Left renal cortex interstitium (tissue), 4 donors: ENCODE measurements at places on chromosomes 13 and 19. TPM values are rescaled to one million over a fixed set of nuclear protein-coding genes. Genes with fewer than 3 reads are reported as not detected.

GADD45GIP1 gene
- 29.9 TPM for polyA plus RNA-seq

DNA sequence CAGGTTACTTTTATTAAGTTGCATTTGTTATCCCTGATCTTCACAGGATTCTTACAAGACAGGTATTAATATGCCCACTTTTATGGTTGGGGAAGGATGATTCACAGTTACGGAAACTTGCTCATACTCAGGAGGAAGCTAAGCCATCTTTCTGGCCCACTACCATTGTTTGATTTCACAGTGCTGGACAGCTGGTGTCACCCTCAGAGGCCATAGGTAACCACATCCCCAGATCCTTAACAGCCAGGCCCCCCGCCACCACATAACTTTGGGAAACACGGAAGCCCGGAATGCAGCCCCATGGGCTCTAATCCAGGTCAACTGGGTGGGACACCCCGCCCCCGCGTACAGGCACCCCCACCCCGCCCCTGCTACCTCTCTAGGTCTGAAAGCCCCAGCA, 119.7 kb downstream of the IRS2 start:
- DNase-seq = no peak

DNA sequence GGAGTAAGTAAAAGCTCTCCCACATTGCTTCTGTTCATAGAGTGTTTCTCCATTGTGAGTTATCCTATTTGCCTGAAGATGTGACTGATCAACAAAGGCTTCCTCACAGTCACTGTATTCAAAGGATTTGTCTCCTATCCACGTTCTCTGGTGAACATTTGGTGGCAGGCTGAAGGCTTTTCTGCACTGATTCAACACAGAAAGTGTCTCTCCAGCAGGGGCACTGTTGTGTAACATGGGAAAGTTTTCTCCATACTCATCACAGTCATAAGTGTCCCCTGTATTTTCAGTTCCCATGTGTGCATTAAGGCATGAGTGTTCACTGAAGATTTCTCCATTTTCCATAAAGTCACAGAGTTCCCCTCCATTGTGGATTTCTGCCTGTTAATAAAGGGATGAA, 17.6 kb downstream of the ZNF121 start:
- DNase-seq = no peak

DNA sequence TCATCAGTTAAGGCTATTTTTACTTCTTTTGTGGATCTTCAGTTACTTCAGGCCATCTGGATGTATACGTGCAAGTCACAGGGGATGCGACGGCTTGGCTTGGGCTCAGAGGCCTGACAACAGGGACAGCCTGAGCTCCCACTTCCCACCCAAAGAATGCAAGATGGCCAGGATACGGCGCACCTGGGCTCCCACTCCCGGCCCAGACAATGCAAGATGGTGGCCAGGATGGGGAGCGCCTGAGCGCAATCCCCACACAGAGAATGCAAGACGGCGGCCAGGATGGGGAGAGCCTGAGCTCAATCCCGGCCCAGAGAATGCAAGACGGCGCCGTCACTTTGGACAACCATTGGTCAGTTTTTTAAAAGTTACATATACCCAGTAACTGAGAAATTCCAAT, 25.3 kb upstream of the MIER2 start:
- DNase-seq = no peak

- DNase-seq = no peak
Measured at GRCh38 chr19:18412610-18413239, 6.5 kb upstream of the SSBP4 start.

DNA sequence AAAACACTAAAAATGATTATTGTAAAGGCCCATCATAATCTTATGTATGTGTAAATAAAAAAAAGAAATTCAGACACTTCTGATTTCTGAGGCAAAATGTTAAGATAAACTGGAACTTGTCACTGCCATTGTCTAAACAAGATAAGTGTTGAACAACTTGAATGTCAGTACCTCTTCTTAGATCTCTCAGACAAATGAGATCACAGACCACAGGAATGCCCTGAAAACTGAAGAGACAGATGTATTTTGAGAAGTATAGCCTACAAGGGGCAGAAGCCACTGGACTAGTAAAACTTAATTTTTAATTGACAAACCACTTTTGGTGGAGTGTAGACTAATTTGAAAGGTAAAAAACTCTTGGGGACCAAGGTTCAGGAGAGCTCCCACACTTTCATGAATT, 375.5 kb upstream of the SLITRK5 start:
- DNase-seq = no peak

GRCh38 chr13:42409551-42409950, 137.6 kb downstream of the AKAP11 start:
- no peak for DNase-seq

- DNase-seq = peak; percentile 97
Measured at GRCh38 chr19:36331353-36332228, 47.4 kb downstream of the ZFP14 start.

DNA sequence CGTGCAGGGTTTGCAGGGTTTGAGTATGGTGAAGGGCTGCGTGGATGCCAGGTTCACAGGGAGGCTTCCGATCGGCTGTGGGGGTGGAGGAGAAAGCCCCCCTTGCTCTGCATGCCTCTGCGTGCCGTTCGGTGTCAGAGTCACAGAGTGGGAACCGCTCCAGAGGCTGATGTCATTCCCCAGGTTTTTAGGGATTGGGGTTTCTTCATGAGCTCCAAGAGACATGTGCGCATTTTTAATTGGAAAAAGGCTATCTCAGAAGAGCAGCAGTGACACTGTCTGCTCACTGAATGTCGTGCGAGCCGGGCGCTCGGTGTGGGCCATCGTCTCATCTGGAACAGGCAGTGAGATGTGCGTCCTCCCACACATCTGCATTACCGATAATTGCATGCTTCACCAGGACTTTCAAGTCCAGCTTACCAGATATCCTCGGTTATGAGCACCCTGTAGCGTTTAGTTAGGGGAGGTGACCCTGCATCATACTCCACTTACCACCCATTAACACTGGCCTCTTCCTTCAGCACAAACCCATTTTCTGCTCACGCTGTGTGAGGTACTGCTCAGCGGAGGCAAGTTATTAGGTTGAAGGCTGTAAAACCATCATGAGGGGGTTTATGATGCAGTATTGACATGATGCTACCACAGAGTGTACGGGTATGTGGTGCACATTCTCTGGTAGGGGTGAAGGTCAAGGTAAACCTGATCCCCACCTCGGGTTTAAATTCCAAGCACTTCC, 1.7 kb downstream of the MCF2L start:
- no peak for DNase-seq

- no peak for DNase-seq
Measured at GRCh38 chr19:49142866-49143335, 12.3 kb downstream of the HRC start.

ADAMTS10 gene
- 60.2 TPM for polyA plus RNA-seq

GRCh38 chr13:110428313-110428712, 121.2 kb downstream of the COL4A2 start:
- DNase-seq = no peak

SKA3 gene
- 11.8 TPM for polyA plus RNA-seq

DNA sequence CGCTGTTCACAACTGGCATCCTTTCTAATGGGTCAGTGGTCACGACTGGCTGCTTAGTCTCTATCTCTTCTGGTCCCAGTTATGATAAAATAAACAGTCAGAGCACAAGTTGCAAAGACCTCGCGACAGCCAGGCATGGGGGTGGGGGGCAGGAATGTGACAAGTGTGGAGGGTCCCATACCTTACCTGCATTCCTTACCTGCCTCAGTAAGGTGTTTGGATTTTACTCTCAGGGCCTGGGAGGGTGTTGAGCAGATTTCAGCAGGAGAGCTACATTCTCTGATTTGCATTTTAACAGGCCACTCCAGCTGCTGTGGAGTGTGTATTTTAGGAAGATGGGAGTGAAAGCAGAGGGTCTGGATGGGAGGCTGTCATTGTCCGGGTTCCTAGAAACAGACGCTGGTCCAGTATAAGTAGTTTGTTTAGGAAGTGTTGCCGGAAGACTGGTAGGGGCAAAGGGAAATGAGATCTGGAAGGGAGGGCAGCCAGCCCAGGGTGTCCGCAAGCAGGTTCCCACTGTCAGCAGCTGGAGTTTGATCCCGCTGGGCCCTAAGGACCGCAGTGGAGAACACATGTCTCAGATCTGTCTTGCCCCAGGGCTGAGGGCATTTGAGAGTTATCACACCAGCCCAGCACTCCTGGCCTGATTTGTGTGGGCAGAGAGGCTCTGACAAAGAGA, 920.0 kb downstream of the UQCRFS1 start:
- DNase-seq = no peak

GRCh38 chr19:14363183-14364097, 17.8 kb upstream of the ADGRE5 start:
- DNase-seq = peak; percentile 84

DNA sequence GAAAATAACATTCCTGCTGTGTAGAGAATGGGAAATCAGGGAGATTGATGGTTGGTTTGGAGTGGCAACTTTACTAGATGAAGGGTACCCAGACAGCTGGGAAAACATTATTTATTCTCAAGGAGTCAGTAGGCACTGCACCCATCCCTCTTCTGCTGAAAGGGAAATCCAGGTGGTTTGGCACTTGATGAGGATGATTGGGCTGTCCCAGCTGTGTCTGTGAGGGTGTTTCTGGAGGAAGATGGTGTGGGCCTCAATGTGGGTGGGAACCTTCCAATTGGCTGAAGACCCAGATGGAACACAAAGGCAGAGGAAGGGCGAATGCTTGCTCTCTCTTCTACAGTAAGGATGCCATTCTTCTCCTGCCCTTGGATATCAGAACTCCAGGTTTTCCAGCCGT, 10.4 kb upstream of the SACS start:
- no peak for DNase-seq

GRCh38 chr13:27826379-27827353, 34.4 kb downstream of the GSX1 start:
- DNase-seq = peak; percentile 73

GRCh38 chr13:25478186-25478585, 106.4 kb downstream of the ATP8A2 start:
- no peak for DNase-seq

NLRP5 gene
- polyA plus RNA-seq = not detected

KLK3 gene
- polyA plus RNA-seq = 0.77 TPM

ZNF724 gene
- polyA plus RNA-seq = 6.1 TPM

GRCh38 chr13:24304620-24305019, 4.8 kb upstream of the C1QTNF9 start:
- DNase-seq = no peak

DNA sequence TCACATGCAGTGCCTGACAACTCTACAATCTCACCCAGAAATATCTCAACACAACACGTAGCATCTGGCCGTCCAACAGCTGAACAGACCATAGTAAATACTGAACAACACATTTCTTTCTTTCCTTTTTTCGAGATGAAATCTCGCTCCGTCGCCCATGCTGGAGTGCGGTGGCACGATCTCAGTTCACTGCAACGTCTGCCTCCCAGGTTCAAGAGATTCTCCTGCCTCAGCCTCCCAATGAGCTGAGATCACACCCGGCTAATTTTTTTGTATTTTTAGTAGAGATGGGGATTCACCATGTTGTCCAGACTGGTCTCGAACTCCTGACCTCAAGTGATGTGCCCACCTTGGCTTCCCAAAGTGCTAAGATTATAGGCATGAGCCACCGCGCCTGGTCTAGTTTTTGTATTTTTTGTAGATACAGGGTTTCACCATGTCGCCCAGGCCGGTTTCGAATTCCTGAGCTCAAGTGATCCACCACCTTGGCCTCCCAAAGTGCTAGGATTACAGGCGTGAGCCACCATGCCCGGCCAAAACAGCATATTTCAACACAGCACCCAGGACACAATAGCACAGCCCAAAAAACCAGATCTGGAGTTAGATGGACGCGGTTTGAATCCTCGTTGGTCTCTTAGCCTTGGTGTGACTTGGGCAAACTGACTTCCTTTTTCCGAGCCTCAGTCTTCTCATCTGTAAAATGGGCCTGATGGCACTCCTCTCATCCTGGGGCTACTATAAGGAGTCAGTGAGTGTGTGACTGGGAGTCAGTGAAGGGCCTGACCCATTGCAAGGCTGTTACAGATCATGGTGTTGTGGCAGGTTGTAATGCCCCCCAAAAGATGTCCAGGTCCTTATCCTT, 22.6 kb downstream of the CYP2A6 start:
- DNase-seq = no peak

EPSTI1 gene
- 12.9 TPM for polyA plus RNA-seq

- DNase-seq = no peak
Measured at GRCh38 chr13:110396913-110397381, 89.9 kb downstream of the COL4A2 start.

OR7G2 gene
- polyA plus RNA-seq = not detected

GRCh38 chr13:34931572-34931971, 10.5 kb upstream of the NBEA start:
- no peak for DNase-seq

ERICH4 gene
- polyA plus RNA-seq = 6.8 TPM

DNA sequence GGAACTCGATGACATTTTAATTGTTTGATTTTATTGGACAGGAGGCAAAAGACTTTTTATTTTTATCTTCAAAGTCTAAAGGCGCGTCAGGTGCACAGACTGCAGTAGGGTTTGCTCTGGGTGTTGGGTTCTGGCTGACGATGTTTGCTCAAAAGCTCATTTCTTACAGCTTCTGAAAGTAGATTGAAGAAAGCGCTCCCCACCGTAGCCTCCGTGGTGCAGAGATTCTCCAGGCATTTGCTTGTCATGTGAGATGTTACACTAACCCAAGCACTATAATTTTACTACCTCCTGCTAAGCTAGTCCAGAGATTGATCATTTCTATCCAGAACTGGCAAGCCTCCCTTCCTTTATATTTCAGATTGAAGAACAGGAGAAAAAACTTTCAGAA, 14.5 kb upstream of the ATP11A start:
- no peak for DNase-seq

- DNase-seq = no peak
Measured at GRCh38 chr13:67147342-67148133, 82.6 kb downstream of the PCDH9 start.

GRCh38 chr19:2246801-2247361, 2.2 kb upstream of the AMH start:
- no peak for DNase-seq

PINLYP gene
- 17.8 TPM for polyA plus RNA-seq

ZNF441 gene
- polyA plus RNA-seq = 13.1 TPM

ZNF541 gene
- 0.25 TPM for polyA plus RNA-seq

- no peak for DNase-seq
Measured at GRCh38 chr13:110475550-110476219, 85.8 kb downstream of the RAB20 start.

GRCh38 chr19:43610493-43610892, 1.4 kb upstream of the SRRM5 start:
- no peak for DNase-seq

- no peak for DNase-seq
Measured at GRCh38 chr13:76715621-76716020, 170.6 kb downstream of the KCTD12 start.

GRCh38 chr19:1725100-1726064, 27.9 kb upstream of the ONECUT3 start:
- DNase-seq = no peak

- peak; percentile 40 for DNase-seq
Measured at GRCh38 chr13:45915686-45916439, 64.3 kb upstream of the SIAH3 start.

CASP14 gene
- polyA plus RNA-seq = not detected

SMIM44 gene
- polyA plus RNA-seq = not detected

- no peak for DNase-seq
Measured at GRCh38 chr19:45663800-45664199, 4.2 kb upstream of the GIPR start.

NLRP4 gene
- polyA plus RNA-seq = not detected
